NCI-H1417 treated with DMSO at 0.1 percent for 48 hours (cell line): ENCODE measurements at places on chromosomes 2 and 18.

DNA sequence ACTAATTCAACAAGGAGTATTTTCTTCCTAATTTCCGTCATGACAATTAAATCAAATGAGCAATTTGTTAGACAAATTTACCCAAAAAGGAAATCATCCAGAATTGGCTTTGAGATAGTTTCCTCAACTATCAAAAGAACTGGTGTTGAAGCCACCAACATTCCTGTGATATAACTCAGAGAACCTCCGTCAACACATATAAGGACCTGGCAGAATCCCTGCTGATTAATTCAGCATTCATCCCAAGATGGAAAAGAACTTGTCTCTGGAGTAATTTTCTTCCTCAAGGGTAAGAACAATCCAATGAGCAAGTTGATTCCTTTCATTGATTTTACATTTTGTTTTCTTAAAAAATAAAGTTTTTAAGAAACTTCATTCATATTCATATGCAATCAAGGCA, 62.0 kb downstream of the MBD2 start:
- no peak for DNase-seq

- DNase-seq = no peak
Measured at GRCh38 chr2:37670378-37671008, 949 bp downstream of the CDC42EP3 start.

GRCh38 chr18:23908827-23909226, 105.7 kb upstream of the TTC39C start:
- DNase-seq = no peak

DNA sequence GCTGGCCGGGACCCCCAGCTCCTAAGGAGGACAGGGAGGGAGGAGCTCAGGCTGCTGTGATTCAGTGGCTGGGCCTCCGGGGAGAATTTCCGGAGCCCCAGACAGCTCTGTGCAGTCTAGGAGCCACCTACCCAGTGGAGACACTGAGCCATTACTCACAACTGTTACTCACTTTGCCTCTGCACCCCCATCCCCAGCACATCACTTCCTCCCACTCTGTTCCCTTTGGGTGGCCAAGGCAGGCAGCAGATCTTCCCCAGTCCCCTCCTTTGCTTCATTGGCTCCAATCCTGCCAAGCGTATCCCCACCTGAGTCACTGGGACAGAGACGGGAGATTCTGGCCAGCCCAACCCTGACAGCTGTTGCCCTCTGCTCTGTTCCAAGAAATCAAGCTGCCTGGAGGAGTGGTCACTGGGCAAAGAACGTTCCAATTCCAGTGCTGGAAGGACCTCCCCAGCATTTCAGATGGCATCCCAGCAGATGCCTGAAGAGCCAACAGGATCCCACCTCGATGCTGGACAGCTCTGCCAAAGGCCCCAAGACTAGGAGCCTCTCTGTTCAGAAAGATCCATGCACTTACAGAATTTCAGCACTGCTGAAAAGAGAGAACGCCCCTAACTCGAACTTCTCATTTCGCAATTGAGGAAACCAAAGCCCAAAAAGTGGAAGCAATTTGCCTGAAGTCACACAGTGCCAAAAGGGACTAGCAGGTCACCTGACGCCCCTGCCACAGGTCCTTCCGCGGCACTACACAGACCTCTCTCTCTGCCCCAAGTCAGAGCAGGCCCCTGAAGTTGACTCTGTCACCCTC, 68.3 kb downstream of the TNS1 start:
- DNase-seq = no peak

- DNase-seq = no peak
Measured at GRCh38 chr2:88239781-88240180, 69.6 kb downstream of the THNSL2 start.

GRCh38 chr18:74242438-74243096, 49.2 kb downstream of the CYB5A start:
- DNase-seq = no peak

- no peak for DNase-seq
Measured at GRCh38 chr2:112195167-112195766, 57.1 kb downstream of the FBLN7 start.

GRCh38 chr2:233833345-233833744, 21.0 kb downstream of the HJURP start:
- no peak for DNase-seq

DNA sequence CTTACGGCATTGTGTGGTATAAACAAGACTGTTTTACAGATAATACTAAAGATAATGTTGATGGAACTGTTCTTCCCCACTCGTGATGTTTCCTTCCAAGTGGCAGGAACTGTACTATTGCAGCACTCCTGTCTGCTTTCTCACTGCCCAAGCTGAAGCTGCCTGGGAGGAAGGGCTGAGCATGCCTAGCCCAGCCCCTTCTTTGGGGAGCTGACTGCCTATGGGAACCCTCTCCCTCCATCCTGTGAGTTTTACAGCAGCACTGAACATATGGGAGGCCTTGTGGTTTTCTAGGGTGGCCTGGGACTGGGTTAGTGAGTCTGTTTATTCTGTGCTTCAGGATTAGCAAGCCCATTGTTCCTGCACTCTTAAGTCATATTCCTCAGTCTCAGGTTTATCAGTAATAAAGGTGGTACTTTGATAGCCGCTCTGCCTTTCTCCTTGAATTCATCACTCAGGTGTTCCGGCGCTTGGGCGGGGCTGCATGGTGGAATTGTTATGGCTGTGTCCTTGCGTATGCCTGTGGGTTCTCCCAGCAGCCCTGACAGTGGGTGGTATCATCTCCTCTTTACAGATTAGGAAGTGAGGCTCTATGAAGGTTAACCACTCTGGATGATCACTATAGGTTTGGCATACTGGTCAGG, 379.7 kb downstream of the PTPRM start:
- no peak for DNase-seq

DNA sequence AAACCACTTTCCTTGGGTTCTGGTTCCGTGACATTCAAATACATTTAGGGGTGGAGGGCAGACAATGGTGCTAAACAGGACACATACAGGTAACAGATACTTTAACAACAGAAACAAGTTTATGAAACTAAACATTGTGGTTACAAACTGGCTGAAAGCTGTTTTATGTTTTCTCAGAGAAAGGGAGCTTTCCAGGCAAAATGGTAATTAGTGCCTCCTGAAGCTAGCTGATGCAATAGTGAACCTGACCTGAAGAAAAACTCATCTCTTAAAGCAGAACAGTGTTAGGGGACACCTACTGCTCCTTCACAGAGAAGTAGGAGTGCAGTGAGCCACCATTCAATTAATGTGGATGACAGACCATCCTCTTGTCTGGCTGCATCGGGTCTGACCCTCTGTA, 138.9 kb downstream of the CCDC148 start:
- DNase-seq = no peak

DNA sequence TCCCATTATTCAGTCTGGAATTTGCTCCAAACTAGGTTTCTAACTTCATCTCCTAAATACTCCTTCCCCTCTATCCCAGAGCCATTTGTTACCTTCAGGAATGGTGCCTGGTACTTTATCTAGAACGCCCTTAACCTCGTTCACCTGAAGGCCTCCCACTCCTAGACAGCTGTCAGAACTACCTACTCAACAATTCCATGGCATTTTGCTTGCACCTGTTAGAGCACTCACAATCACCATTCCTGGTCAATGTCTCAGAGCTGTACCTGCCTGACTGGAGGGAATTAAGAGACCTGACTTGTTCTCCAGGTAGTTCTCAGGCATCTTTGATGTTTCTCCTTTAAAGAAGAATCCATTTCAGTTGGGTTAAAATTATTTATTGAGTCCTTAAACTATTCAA, 88.9 kb downstream of the GAREM1 start:
- DNase-seq = no peak

DNA sequence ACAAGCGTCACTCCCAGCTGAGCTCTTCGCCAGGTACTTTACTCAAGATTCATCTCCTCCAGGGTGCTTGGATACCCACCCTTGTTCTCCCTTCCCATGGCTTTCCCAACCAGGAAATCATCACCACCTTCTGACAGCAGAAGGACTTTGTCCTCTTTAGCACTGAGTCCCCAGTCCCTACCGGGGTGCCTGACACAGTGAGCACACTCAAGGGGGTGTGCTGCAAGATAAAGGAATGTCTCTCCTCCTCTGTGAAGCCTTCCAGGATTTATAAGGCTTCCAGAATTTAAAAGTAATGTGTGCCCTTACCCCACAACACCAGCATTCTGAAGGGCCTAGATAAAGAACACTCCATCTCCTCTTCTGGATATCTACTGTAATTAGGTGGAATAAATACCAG, 39.6 kb downstream of the ACVR1 start:
- DNase-seq = no peak

DNA sequence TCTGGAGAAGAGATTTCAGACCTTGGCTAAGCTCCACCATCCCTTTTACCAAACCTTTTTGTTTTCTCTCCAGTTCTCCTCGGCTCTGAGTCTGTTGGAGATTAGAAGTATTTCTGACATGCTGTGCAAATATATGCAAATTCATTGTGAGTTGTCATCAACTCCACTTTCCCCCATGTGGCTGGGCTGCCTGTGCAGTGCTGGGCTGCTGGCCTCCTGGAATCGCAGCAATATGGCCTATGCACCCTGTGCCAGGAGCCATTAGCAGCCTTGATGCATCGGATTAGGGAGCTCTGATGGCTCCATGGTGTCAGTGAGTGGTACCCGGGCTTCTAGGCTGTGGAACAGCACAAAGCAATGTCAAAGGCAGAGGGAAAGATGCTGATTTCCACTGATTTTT, 80.0 kb downstream of the GPR39 start:
- DNase-seq = no peak

DNA sequence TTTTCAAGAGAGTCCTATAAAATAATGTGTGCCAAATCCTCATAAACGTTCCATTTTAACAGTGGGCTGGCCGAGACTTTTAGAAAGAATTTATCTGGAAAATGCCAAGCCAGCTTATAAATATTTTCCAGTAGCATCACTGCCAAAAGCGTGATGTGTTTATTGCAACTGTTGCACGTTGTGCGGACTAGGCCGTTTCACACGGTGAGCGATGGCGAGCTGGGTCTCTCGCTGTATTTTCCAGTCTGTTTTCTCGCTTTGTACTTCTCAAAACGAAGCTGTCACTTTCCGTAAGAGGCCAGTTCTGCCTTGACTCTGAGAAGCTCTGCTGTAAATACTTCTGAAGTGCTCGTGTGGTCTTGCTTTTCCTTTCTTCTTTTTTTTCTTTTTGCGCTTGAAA, 65.0 kb upstream of the ZNF236 start:
- DNase-seq = no peak

- DNase-seq = no peak
Measured at GRCh38 chr2:200757399-200757798, 54.3 kb upstream of the BZW1 start.

DNA sequence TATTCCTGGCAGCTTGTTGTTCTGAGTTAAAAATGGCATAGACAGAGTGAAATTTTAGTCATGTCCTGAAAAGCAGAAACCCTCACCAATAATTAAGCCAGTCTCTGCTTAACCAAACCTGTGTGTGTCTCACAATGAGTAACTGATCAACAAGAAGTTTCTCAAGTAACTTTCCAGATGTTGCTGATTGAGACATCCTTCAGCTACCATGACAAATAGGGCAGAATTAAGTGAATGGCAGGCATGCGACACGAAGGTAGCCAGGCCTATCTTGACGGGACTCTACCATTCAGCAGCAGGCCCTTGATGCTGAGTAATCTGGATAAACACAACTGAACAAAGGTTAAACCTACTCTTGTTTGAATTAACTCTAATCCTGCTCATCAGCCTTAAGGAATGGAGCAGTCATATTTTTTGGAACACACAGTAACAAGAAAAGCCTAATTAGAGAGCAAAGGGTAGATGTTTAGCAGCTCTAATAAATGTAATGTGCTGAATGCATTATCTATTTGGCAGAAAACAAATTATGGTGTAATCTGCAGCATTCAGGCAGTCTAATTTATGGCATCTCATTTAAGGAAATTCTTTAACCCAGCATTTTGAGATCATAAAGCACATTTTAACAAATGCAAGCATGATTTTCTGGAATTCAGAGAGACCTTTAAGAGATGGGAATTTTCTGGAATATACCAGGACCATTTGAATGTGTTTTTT, 159.5 kb upstream of the EPHA4 start:
- no peak for DNase-seq

DNA sequence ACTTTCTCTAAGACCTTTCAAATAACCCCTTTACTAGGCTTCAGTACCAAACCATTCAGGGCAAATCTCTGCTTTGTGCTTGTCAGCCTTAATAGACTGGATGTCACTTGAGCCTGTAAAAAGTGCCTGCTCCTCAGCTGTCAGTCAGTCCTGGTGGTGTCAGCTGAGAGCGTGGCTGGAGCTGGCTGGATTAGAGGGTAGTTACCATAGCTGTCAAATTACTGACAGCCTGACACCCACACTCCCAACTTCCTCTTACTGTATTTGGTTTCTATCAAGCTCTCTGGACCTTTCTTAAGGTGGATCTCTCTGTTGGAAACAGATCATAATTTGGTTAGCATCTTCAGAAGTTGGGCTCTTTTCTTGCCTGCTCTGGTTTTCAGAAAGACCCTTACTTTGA, 371.4 kb upstream of the ATP5MC3 start:
- no peak for DNase-seq

- no peak for DNase-seq
Measured at GRCh38 chr2:9440058-9440727, 16.7 kb downstream of the CPSF3 start.

DNA sequence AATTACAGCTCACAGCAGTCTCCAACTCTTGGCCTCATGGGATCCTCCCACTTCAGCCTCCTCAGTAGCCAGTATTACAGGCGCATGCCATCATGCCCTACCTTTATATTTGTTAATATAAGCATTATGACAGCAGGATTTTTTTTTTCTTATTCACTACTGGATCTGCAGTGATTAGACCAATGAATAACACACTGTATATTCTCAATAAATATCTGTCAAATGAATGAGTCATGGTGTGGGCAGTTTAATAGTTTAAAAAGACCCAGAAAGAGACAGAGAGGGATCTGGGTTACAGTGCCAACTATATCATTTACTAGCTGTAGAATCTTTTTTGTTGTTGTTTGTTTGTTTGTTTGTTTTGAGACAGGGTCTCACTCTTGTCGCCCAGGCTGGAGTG, 62.4 kb upstream of the LTBP1 start:
- DNase-seq = no peak

- DNase-seq = no peak
Measured at GRCh38 chr2:75287624-75288316, 88.5 kb upstream of the TACR1 start.

DNA sequence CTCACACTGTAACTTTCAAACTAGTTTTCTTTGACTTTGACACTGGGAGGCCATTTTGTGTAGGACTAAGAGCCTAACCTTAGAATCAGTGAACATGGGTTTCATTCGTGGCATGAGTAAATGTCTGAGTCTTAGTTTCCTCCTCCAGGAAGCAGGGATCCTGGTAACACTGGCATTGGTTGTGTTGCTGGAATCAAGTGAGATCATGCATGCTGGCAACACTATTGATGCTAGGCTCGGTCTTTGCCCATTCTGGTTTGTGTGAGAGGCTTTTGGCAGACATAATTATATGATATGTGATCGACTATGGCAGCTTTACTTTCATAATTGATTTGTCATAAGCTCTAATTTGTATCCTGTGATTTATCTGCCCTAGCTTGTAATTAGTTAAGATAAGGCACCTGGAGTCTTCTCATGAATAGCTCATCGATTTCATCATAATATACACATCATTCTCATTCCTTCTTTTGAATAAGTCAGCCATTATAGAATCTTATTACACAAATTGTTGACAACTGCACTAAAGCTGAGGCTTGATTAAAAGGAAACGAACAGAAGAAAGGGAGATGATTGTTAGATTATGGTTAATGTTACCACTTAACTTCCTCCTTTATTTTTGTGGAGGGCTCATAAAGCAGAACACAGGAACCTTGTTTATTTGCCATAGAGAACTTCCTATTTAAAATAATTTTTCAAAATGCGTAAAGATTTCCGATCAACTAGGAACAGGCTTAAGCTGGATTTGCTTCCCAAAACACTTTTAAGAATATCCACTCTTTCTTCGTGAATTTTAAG, 12.6 kb downstream of the PPP1R1C start:
- DNase-seq = peak; percentile 90

GRCh38 chr2:175631245-175631623, 370.8 kb downstream of the LNPK start:
- no peak for DNase-seq
